ENCODE measurements at places on chromosomes 2 and 18.

- DNase-seq = no peak
These were observed at the start of gene LRP2 for GRCh38 chr2:169362118-169362893. Gene LRP2, minus strand, starts transcription at chr2:169362534. Its CDS starts 135 bp downstream, at chr2:169362399.

DNA sequence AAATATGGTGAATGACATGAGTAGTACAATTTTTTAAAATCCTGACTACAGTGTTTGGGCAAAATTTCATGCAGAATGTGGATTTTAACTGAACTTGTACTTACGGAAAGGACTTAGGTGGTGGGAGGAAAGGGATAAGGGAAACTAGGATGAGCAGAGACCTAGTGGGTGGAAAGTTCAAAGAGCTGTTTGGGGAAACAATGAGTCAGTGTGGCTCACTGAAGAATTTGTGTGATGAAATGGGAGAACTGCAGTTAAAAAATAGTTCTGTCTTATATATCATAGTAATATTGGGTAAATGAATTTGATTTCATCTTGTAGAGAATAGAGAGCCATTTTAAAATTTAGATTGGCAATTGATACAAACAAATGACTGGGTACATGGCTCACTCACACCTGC lies 220.1 kb upstream of the CTAGE1 start:
- peak; percentile 55 for DNase-seq

DNA sequence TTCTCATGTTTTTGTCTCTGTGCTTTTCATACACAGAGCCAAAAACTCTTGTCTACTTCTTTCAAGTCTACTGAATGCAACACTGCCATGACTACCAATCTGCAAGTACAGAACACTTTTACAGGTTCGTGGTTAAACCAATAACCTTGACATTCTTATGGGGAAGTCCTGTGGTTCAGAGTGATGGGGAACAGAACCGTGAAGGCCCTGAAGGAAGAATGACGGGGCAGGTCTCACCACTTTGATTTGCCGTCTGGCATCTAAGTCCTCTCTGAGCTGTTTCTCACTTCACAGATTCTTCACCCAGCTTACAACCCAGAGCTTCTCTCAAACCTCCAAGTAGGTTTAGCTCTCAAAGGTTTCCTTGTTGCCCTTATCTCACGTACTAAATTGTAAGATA lies 117.5 kb upstream of the SNTG2 start:
- DNase-seq = no peak

DNA sequence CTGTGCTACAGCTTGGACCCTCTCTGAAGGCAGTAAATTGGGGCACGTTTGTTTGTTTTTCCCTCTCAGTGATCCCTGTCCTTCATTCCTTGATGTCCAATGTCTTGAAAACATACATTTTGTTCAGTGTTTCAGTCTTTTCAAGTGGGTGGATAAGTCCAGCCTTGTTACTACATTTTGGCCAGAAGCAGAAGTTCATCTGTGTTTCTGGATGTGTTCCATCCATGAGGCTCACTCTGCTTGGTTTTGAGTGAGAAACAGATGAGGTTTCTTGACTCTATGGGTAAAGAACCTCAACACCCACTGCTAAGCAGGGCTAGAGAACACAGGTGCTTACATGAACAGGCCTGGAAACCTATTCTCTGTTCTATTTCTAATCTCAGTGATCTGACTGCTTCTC lies 74.5 kb upstream of the RFX8 start:
- no peak for DNase-seq

GRCh38 chr2:65098741-65099140 lies 31.2 kb downstream of the RAB1A start:
- DNase-seq = no peak

- DNase-seq = peak; percentile 8
These were observed 122.5 kb downstream of the FOXI3 start for GRCh38 chr2:88329815-88330603.

- DNase-seq = peak; percentile 61
These were observed 105.6 kb upstream of the SALL3 start for GRCh38 chr18:78873926-78874500.

DNA sequence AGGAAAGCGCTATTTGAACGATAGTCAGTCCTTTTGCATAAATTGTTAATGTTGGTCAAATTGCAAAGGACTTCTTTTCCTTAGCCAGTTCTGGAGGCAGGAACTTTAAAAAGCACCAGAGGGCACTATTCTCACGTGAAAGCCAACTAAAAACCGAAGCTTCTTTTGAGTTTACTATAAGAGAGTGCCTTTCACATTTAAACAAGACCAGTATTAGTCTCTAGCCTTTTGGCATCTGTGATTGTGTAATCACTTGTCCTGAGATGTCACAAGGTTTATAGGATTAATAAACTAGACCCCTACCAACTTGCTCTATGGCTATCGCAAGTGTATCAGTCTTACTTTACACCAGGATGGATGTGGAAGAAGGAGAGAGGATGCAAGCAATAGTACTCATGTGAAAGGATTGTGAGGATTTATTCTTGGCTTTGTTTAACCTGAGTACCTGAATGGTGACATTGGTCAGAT lies 14.4 kb upstream of the STAT4 start:
- peak; percentile 72 for DNase-seq

DNA sequence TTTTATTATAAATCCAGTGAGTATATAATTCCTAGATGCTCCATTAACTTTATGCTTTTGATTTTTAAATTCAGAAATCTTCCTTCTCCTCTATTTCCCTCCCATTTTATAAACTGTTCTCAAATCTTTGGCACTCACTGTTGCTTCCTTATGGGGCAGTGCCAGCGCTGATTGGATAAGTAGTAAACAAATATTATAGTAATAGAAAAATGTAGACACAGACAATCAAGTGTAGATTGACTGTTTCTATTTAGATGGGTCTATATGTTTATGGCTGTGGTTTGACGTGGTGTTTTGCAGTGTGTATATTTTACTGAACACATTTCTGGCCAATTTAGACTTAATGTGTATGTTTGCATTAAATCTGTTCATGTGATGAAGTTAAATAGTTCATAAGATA lies 36.6 kb downstream of the LYPD6B start:
- no peak for DNase-seq

GRCh38 chr2:205785507-205786260 lies 103.4 kb downstream of the NRP2 start:
- DNase-seq = no peak

- DNase-seq = no peak
These were observed 28.8 kb downstream of the FBLN7 start for GRCh38 chr2:112166806-112167499.

- DNase-seq = no peak
These were observed 31.2 kb downstream of the PTPN18 start for GRCh38 chr2:130387071-130387400.

GRCh38 chr18:37160038-37160820 lies 331.3 kb downstream of the KIAA1328 start:
- DNase-seq = no peak

DNA sequence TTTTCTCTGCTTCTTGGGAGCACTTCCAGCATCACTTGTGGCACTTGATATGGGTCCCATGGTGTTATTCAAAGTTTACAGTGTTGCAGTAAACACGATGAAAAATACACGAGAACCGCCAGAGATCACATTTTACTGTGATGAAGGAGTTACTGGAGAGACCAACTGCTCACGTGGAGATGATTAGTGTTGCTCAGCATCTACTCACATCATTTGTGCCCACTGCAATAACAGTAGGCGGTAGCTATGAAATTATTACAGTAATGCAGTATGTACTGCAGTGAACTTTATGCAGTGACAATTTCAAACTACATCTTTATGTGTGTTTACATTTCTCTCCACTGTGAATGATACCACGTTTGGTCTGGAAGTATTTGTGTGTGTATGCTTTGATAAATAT lies 93.5 kb downstream of the SLC4A3 start:
- DNase-seq = no peak

DNA sequence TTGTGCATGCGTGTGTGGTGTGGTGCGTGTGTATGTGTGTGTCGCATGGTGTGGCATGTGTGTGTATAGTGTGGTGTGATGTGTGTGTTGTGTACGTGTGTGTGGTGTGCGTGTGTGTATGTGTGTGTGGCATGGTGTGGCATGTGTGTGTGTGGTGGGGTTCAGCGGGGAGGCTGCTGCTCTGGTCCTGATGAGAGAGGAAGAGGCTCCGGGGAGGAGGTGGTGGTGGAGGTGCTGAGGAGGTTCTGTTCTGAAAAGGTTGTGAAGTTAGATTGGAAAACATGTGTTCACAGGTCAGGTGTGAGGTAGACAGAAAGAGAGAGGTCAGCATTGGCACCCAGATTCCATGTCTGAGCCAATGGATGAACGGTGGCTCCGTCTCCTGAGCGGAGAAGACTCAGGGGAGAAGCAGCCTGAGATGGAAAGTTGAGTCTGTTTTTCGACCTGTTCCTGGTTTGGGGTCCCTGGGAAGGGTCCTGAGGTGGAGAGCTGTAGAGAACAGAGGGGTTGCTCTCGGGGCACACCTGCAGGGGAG lies 67.2 kb upstream of the HDAC4 start:
- no peak for DNase-seq

GRCh38 chr18:4549164-4549872 lies 94.2 kb upstream of the DLGAP1 start:
- DNase-seq = no peak

GRCh38 chr18:71902482-71902881 lies 641.7 kb downstream of the CBLN2 start:
- no peak for DNase-seq

DNA sequence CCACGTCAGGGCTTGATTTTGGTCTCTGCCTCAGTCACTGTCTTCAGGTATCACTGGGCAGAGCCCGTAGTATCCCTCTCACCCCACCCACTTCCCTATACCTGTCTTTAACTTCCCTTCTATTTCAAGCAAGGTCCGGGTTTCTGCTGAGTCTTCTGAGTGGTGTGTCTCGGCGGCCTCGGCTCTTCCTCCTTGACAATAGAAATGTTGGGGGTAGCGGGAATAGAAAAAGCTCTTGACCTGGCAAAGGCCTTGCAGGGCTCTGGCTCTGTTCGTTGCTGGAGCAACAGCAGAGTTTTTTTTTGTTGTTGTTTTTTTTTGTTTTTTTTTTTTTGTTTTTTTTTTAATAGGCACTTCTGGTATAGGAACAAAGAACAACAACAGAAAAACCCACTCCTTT lies 16.0 kb upstream of the IGFBP5 start:
- DNase-seq = no peak

Measured in AG10803 (cell line).